ENCODE measurements at places on chromosomes 7 and 10. TPM values are rescaled to one million over a fixed set of nuclear protein-coding genes. Genes with fewer than 3 reads are reported as not detected.

Gene ZNF518A
- total RNA-seq = 8.6 TPM

Gene H2BK1
- total RNA-seq = not detected

Gene NRF1
- total RNA-seq = 2.9 TPM

Gene CHRM2
- 26.4 TPM for total RNA-seq

Gene ZNF804B
- total RNA-seq = not detected

Gene PTPRE
- total RNA-seq = 0.09 TPM

Gene MBL2
- not detected for total RNA-seq

Gene ENO4
- 1.4 TPM for total RNA-seq

Gene TECTB
- not detected for total RNA-seq

Gene BRI3
- total RNA-seq = 22.5 TPM

Gene TMEM236
- 0.09 TPM for total RNA-seq

Gene ITPRID1
- not detected for total RNA-seq

Gene LRIT1
- not detected for total RNA-seq

Gene SERPINE1
- total RNA-seq = 23.1 TPM

Gene VGF
- total RNA-seq = not detected

Gene ASB15
- not detected for total RNA-seq

Gene NRP1
- 174 TPM for total RNA-seq

Gene CDK14
- 44.8 TPM for total RNA-seq

Gene OR2A12
- total RNA-seq = not detected

Gene FAM237B
- not detected for total RNA-seq

Gene TUBB8
- total RNA-seq = not detected

Gene MYOF
- 381 TPM for total RNA-seq

Gene THNSL1
- total RNA-seq = 4.1 TPM

Gene HABP2
- total RNA-seq = not detected

Gene EPHA1
- not detected for total RNA-seq

Gene MNX1
- not detected for total RNA-seq

Gene GJD4
- not detected for total RNA-seq

Gene SMKR1
- 0.65 TPM for total RNA-seq

Gene HOXA11
- total RNA-seq = not detected

Gene BMPER
- total RNA-seq = 157 TPM

Gene TRIM50
- total RNA-seq = not detected

Gene C10orf143
- total RNA-seq = 0.49 TPM

Gene MYOZ1
- not detected for total RNA-seq

Gene DENND2A
- total RNA-seq = 10.8 TPM

Gene SH2D4B
- not detected for total RNA-seq

Gene DIP2C
- total RNA-seq = 16.1 TPM

Gene FAM204A
- total RNA-seq = 103 TPM

Gene MSS51
- total RNA-seq = 2.5 TPM

Gene ASAH2
- 1.5 TPM for total RNA-seq

Gene PRTFDC1
- total RNA-seq = 39.6 TPM

Gene TMEM176B
- total RNA-seq = not detected

Gene TFEC
- total RNA-seq = 0.36 TPM

Gene IGF2BP3
- 2.9 TPM for total RNA-seq

Gene INPP5A
- 13.1 TPM for total RNA-seq

Gene SFTPD
- total RNA-seq = not detected

Gene EBLN1
- total RNA-seq = not detected

Gene SFTPA1
- not detected for total RNA-seq

Gene CALML5
- not detected for total RNA-seq

Gene RNF148
- total RNA-seq = 0.63 TPM

Gene GSDME
- total RNA-seq = 59.9 TPM

Gene FEZF1
- not detected for total RNA-seq

Gene ANK3
- total RNA-seq = 658 TPM

Gene NPVF
- total RNA-seq = not detected

Gene AKR1C1
- 116 TPM for total RNA-seq

Gene VSTM2A
- total RNA-seq = not detected

Gene CYP3A7
- total RNA-seq = 0.74 TPM

Gene GPR22
- total RNA-seq = not detected

Gene TMEM213
- total RNA-seq = 0.33 TPM

Gene PRSS2
- total RNA-seq = not detected
